Stimulated activated CD8-positive, alpha-beta memory T cell treated with anti-CD3 and anti-CD28 coated beads, Interleukin-7, amount 100 ng/mL, for 24 hours (primary cell): ENCODE measurements at places on chromosomes 13 and 19.

GRCh38 chr19:29529646-29530539, 4.1 kb downstream of the VSTM2B start:
- no peak for DNase-seq

- no peak for DNase-seq
These were observed 71.0 kb downstream of the ZNF568 start for GRCh38 chr19:36987091-36987490.

GRCh38 chr19:55376241-55376933, at the start of gene TMEM190:
Gene TMEM190, plus strand, starts transcription at chr19:55376826. Its CDS starts 28 bp downstream, at chr19:55376854.
- DNase-seq: no peak

DNA sequence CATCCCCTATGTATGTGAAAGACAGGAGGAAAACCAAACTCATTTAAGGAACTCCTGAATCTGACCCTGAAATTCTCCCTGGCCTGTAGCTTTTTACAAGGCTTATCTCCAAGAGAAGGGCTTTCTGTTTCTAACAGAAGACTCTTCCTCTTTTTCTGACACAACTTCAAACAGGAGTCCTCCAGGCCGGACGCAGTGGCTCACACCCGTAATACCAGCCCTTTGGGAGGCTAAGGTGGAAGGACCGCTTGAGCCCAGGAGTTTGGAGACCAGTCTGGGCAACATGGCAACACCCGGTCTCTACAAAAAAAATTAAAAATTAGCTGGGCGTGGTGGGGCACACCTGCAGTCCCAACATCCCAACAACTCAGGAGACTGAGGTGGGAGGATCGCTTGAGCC, 41.9 kb downstream of the CARS2 start:
- DNase-seq: no peak

DNA sequence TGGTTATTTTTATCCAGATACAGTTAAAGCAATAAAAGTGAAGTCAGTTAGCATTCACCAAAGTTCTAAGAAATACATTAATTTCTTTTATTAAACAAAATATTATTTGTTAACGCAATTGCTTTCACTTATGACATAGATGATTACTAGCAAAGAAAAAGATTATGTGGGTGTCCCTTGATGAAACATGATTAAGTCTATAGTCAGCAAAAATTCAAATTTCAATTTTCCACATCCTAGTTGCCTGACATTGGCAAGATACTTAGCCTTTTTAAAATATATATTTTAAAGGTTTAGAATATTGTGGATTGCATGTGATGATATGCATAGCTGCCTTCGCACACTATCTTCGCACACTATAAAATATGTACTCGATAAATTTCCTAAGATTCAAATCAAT, 1780.5 kb upstream of the MIR17HG start:
- no peak for DNase-seq

- DNase-seq: no peak
These were observed 109.6 kb downstream of the ATP11A start for GRCh38 chr13:112799394-112799793.

- DNase-seq: no peak
These were observed 74.4 kb downstream of the ARHGAP35 start for GRCh38 chr19:46935066-46935663.

DNA sequence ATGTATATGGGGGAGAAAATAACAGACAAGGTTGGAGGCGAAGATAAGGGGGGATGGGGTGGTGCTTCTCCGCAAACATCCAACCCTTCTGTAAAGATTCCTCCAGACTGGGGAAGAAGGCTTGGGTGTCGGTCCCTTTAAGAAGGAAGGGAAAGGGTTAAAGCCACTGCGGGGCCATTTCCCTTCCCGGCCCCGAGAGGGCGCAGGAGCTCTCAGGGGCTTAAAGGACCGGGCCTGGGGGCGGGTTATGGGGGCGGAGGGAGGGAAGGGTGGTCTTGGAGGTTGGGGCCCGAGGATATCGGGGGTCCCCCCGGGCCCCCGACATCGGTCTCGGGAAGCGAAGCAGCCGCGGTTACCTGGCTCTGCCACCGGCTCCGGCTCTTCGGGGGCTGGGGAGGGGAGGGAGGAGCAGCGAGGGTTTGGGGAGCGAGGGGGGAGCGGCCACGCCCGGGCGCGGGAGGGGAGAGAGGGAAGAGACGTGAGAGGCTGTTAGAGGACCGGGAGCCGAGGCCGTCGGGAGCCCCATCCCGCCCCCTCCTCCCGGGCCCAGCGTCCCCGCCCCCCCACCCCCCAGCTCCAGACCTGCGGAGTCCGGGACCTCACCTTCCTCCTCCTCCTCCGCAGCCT, 2.8 kb downstream of the TNNT1 start:
- no peak for DNase-seq

DNA sequence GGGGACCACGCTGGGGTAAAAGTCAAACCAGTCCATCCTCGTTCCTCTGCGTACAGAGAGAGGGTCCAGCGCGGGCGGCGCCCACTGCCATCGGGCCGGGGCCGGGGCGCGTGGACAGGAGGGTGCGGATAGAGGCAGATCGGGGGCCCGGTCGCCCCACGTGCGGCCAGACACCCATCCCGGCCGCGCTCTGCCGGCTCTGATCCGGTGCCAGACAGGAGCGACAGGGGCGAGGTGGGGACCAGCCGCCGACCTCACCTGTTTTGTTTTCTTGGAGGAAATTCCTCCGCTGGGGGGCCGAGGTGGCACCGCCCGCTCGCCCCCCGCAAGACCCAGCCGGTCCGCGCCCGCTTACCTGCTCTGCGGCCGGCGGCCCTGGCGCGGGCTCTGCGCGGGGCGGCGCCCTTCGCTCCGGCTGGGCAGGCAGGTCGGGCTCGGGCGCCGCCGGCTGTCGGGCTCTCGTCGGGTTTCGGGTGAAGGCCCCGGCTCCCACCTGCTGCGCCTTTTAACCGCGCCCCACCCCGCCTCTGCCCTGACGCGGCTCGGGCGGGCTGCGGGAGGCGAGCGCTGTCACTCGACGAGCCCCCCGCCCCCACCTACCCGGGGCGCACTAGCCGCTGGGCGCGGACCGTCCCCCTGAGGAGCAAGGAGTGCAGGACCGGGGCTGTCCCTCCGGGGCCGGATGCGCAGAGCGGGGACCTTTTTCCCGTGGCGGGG, at the start of gene GJB6:
Gene GJB6 (minus strand): TSS at position 481 of the 717 bp plus-strand sequence. CDS start 8,839 bp downstream, outside the sequence.
- no peak for DNase-seq

DNA sequence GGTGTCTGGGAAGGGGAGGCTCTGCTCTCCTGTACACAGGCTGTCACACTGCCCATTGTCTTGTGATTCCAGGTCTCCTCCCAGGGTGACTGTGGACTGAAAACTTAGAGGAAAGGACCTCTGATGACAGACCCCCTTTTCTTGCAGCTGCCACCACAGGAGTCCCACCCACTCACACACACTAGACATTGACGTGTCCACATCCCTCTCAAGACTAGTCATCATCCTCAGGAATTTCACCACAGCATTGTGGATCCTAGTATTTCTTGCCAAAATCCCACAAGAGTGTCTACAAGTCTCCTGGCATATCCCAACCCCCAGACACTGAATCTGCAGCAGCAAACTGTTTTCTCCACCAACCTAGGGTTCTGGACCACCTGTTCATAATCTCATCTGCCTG, 5.3 kb downstream of the ZNF85 start:
- no peak for DNase-seq

DNA sequence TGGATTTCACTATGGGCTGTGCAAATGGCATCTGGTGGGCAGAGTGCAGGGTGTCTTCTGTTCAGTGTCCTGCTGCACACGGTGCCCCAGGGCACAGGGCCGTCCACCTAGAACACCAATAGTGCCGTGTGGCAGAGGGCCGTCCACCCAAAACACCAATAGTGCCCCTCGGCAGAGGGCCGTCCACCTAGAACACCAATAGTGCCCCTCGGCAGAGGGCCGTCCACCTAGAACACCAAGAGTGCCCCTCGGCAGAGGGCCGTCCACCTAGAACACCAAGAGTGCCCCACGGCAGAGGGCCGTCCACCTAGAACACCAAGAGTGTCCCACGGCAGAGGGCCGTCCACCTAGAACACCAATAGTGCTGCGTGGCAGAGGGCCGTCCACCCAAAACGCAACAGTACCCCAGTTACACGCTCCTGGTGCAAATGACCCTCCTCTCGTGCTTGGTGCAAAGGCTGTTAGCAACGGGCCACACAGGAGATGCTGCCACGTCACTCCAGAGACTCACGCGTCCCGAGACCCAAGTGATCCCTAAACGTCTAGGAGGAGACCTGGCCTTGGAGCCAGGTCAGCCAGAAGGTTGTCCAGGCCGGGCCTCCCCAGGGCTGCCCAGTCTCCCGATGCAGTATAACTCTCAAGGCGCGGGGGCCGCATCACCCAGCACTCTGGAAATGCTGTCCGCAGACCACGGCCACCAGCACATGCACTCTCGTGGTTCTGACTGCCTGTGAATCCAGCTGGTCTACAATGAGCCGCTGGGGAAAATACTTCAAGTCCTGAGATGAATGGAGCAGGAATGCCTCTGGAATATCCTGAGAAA, 51.5 kb downstream of the RASA3 start:
- DNase-seq: no peak

- DNase-seq: no peak
These were observed 32.3 kb upstream of the EHD2 start for GRCh38 chr19:47680858-47681332.

- DNase-seq: no peak
These were observed 3.7 kb upstream of the SMIM17 start for GRCh38 chr19:56639217-56639616.

- DNase-seq: no peak
These were observed 172.2 kb downstream of the OLFM4 start for GRCh38 chr13:53200498-53201453.

GRCh38 chr19:1082165-1082927, 12.8 kb downstream of the POLR2E start:
- DNase-seq: no peak

- no peak for DNase-seq
These were observed 517.2 kb upstream of the SLITRK1 start for GRCh38 chr13:84399320-84400085.

DNA sequence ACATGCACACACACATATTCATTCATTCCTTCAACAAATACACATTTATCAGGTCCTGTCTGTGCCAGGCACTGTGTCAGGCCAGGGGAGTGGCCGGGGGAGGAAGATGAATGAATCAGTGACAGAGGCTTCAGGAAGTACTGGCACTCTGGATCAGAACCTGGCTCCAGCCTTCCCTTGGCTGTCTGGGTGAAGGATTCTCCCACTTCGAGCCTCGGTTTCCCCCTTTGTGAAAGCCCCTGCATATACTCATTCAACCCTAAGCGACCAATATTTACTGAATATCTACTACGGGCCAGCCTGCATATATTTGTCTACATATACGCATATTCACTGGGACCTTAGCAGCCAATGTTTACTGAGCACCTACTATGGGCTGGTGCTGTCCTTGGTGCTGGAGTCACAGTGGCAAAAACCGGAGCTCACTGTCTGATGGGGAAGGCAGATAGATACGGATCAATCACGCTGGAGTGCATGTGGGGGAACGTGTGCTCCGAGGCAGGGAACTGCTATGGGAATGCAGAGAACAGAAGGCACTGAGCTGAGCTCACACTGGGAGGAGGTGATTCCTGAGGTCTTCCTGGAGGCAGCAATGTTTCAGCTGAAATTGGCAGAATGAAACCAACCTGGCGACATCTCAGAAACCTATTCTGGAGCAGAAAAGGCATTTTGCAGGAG, 636 bp upstream of the ZNF579 start:
- no peak for DNase-seq

DNA sequence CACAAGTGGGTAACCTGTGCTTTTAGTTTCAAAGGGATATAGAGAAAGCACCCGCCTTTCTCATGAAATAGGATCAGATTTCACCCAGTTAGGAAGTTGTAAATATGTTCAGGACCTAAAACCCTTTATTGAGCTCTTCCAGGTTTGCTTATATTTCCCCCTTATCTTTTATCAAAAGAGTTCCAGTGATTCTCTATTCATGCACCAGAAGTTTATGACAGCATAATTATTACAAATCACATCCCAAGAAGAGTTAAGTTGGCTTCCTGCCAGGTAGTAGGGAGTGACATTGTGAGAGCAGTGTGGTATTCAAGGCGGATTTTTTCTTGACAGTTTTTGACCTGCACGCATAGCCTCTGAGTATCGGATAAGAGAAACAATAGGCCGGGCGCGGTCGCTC, 190.3 kb downstream of the STK24 start:
- DNase-seq: no peak

DNA sequence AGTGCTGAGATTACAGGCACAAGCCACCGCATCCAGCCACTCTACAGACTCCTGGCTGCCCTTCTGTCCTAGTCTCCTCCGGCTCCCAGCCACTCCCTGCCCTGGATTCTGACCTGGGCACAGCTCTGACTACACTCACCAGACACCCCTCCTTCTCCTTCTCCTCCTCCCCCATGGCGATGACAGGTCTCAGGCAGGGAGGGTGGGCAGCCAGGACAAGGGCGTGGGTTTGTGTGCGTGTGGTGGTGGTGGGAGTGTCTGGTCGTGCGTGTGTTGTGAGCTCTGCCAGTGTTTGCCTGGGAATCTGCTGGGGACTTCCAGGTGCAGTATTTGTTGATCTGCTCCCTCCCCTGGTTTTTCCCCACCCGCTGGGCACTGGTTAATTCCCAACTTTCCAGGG, 3.0 kb upstream of the NCCRP1 start:
- no peak for DNase-seq
